Natural killer cell treated with Interleukin-12 subunit alpha and Interleukin-12 subunit beta and Interleukin-15 and Interleukin-18, amount 100 ng/mL, for 72 hours (primary cell): ENCODE measurements at places on chromosomes 6 and 20. TPM values are rescaled to one million over a fixed set of nuclear protein-coding genes. Genes with fewer than 3 reads are reported as not detected.
A peak's percentile ranks its signal among the peaks of the same experiment; 100 is the strongest.

- H3K4me3 ChIP-seq = no peak overlapping the region
- H3K4me1 ChIP-seq = no peaks in the 10 kb centered on the region
- no peaks in the 10 kb centered on the region for H3K36me3 ChIP-seq
- H3K27ac ChIP-seq = no peak overlapping the region
- no peak for DNase-seq
- peaks cover 19% of the 10 kb centered on the region for H3K27me3 ChIP-seq
These were observed 135.6 kb downstream of the ANKRD60 start for GRCh38 chr20:58092871-58093270.

- H3K27ac ChIP-seq = no peak overlapping the region
- DNase-seq = no peak
- H3K36me3 ChIP-seq = no peaks in the 10 kb centered on the region
- H3K27me3 ChIP-seq = no peaks in the 10 kb centered on the region
- H3K4me3 ChIP-seq = no peak overlapping the region
These were observed 71.3 kb downstream of the TFAP2B start for GRCh38 chr6:50889935-50890334.

The ID4 gene
- not detected for total RNA-seq

DNA sequence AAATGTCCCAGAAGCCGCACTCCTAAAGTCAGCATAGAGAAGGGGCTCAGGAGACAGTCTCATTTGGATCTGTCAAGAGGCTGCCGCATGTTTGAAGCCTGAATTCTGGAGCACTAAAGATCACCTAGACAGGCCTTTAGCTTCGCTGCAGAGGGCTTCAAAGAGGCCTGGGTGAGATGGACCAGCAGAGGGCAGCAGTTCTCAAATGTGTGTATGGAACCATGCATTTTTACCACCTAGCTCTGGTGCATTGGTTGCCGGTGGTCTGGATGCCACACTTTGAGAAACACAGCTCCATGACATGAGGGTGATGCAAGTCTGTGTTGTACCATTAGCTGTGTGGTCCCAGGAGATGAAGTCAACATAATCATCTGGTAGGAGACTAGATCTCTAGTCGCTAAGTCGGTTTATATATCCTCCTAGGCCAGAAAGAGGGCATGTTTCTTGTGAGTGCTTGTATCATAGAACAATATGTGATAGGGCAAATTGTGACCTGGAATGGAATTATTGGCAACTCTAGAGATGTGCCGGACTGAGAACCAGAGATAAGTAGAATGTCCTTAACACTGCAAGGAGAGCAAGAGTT is 64.8 kb downstream of the KIAA0319 start:
- H3K4me1 ChIP-seq = no peaks in the 10 kb centered on the region
- no peak overlapping the region for H3K27ac ChIP-seq
- no peaks in the 10 kb centered on the region for H3K36me3 ChIP-seq
- H3K27me3 ChIP-seq = no peaks in the 10 kb centered on the region
- H3K4me3 ChIP-seq = no peak overlapping the region

GRCh38 chr6:489001-489400 is 97.4 kb downstream of the IRF4 start:
- peak overlapping the region; percentile 87 for H3K4me3 ChIP-seq
- H3K27me3 ChIP-seq = no peaks in the 10 kb centered on the region
- peak overlapping the region; percentile 88 for H3K27ac ChIP-seq
- no peak for DNase-seq
- peaks cover 52% of the 10 kb centered on the region for H3K4me1 ChIP-seq

The HFE gene
- 0.62 TPM for total RNA-seq

The UTRN gene
- total RNA-seq = 219 TPM

GRCh38 chr6:79465381-79465780 is 71.8 kb downstream of the LCA5 start:
- H3K27ac ChIP-seq = no peak overlapping the region
- H3K36me3 ChIP-seq = no peaks in the 10 kb centered on the region
- no peak overlapping the region for H3K4me3 ChIP-seq
- peaks cover 5% of the 10 kb centered on the region for H3K27me3 ChIP-seq

The ULBP3 gene
- total RNA-seq = 0.45 TPM

The HTR1E gene
- not detected for total RNA-seq

GRCh38 chr6:168530653-168531071 is 89.7 kb downstream of the SMOC2 start:
- no peak for DNase-seq
- H3K4me3 ChIP-seq = no peak overlapping the region
- H3K27ac ChIP-seq = no peak overlapping the region
- no peaks in the 10 kb centered on the region for H3K4me1 ChIP-seq
- H3K36me3 ChIP-seq = no peaks in the 10 kb centered on the region
